ENCODE measurements at places on chromosomes 16 and 17.
A peak's percentile ranks its signal among the peaks of the same experiment; 100 is the strongest.

DNA sequence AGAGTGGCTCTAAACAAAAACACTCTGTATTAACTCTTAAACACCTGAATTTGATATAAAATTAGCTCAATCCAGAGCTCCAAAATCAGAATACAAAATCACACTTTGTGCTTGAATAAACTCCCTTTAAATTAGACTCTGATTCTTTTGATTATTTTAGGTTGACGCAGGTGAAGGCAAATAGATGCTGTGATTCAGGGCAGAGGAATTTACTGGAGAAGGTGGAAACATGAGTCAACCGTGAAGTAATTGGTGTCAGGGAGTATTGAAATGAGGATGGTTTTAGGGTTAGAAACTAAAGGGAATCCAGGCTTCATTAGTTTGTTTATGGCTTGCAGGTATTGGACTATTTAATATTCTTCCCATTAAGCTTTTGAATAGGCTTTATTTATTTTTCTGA lies 37.1 kb upstream of the TEKT1 start:
- DNase-seq: no peak

- no peak for DNase-seq
Observed at GRCh38 chr16:73323880-73324279, 276.0 kb upstream of the ZFHX3 start.

GRCh38 chr16:86317813-86318650 lies 192.3 kb upstream of the FOXF1 start:
- no peak for DNase-seq

DNA sequence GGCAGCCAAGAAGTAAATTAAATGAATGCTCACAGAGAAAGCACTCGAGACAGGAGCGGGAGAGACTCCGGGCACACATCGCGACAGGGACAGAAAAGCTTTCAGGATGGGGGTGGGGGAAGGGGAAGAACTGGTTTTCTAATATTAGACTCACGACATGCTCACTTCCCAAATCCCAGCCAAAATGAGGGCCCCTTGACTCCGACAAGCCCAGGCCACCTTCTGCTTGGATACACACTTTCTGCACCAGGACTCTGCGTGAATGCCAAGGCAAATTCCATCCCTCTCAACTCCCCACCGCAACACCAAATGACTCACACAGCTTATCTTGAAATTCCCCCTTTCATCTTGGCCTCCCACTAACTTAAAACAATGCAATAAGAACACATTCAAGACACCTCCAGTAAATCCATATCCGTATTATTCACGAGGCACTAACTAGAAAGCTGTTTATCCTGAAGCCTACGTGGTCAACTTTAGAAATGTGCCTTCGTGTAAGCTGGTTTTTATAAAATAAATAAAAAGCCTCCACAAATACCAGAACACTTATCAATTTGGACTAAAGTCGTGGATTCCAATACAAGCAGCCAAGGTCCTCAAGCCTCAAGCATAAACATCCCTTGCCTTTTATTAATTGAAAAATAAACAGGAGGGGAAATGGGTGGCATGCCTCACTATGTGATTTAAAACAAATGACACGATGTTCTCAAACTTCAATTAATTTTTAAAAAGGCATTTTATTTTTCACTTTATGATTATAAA lies 46.1 kb downstream of the NXN start:
- DNase-seq: peak; percentile 54

DNA sequence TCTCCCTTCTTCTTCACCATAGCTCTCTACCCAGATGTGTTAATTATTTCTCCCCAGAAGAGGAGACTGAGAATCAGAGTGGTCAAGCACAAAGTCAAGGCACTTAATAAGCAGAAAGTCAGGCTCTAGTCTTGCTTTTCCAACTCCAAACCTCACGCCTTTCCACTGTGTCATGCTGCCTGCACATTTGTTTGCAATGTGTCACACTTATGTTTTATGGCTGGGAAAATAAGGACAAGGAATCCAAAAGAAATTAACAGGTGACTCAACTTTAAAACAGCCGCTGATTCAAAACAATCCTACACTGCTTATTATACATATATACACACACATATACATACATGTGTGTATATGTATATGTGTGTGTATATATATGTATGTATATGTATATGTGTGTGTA lies 255.7 kb upstream of the DYNLRB2 start:
- DNase-seq: peak; percentile 72

DNA sequence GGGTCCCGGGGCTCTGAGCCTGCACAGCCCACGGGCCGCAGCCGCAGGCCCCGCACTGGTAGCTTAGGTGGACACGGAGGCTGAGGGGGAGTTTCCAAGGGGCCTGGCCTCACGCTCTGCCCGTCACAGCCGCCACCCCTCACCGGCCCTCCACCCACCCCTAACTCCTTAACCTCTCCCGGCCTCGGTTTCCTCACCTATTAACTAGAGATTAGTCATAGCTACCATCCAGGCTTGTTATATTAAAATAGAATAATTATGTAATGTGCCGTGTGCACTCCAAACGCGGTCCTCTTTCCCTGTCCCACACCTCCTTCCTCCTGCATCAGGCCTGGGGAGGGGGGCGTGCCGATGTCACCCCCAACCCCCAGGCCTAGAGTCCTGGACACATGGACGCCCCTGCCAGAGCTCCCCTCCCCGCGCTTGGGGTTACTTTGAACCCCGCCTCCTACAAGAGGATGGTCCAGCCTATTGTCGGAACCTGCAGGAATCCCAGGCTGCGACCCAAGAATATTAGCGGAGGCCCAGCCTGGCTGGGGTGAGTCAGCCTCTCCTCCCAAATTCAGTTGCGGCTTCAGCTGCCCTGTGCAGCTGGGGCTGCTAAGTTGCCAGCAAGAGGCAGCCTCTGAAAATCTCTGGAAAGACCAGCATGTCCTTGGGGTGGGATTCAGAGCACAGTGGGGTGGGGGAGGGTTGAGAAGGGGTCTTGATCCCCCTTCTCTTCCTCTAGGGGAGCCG lies 17.3 kb downstream of the SOCS3 start:
- DNase-seq: peak; percentile 88

DNA sequence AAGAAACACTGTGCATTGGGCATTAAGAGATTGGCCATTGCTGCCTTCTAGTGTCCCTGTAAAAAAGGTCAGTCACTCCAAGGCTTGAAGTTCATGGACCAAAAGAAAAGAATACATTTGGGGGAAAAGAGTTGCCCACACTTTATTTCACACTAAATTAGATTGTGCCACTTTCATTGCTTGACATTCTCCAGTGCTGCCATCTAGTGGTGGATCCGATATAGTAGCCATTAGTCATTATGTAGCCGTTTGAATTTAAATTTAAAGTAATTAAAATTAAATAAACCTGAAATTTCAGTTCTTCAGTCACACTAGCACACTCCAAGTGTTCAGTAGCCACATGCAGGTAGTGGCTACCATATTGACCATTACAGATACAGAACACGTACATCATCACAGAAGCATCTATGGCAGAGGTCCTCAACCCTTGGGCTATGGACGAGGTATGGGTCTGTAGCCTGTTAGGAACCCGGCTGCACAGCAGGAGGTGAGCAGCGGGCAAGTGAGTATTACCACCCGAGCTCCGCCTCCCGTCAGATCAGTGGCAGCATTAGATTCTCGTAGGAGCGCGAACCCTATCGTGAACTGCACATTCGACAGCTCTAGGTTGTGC lies 21.9 kb upstream of the CDH5 start:
- DNase-seq: no peak

GRCh38 chr17:45828582-45829133 lies 16.0 kb upstream of the SPPL2C start:
- no peak for DNase-seq

DNA sequence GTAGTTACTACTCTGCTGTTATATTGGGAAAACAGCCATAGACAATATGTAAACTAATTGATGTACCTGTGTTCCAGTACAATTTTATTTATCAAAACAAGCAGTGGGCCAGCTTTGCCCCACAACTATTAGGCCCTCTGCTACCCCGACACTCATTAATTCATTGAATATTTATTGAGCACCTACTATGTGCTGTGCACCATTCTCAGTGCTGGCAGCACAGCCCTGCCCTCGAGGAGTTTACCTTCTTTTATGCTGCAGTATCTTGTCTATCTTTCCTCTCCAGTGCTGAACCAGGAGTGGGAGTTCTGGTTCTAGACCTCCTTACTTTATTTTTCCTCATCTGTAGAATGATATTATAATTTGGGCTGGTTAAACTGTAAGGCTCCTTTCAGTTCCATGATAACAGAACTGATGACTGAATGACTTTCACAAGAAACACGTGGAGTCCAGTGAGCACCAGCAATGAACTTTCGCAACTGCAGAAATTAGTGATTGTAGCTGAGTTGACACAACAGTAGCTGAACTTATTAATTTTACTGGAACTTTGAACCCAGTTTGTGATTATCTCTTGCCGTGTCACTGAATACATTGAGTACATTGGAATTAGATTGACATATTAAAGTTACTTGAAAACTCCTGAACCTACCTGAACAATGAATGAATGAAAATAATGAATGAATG lies 2.4 kb downstream of the GOSR2 start:
- DNase-seq: no peak

DNA sequence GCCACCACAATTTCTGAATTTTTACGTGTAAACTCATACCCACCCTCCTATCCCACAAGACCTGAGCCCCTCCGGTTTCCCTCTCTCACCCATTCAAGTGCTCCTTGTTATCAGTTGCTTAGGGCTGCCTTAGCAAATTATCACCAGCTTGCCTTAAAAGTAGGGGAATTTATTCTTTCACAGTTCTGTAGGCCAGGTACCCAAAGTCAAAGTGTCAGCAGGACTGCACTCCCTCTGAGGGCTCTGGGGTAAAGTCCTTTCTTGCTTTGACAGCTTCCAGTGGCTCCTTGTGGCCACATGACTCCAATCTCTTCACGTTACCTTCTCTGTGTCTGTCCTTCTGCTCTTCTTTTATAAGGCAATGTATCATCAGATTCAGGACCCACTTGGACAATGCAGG lies 7.9 kb upstream of the TMEM220 start:
- DNase-seq: no peak

GRCh38 chr16:53924331-53925106 lies 220.6 kb downstream of the FTO start:
- DNase-seq: no peak

All from GM04504 (cell line).